ENCODE measurements at places on chromosomes 4 and X. TPM values are rescaled to one million over a fixed set of nuclear protein-coding genes. Genes with fewer than 3 reads are reported as not detected.

SRPX gene
- total RNA-seq: 576 TPM

HSFX1 gene
- total RNA-seq: 0.23 TPM

CT45A1 gene
- not detected for total RNA-seq

CT45A2 gene
- not detected for total RNA-seq

XK gene
- total RNA-seq: 0.15 TPM

GLRA2 gene
- not detected for total RNA-seq

MAGEB17 gene
- total RNA-seq: not detected

F11 gene
- not detected for total RNA-seq

KLB gene
- total RNA-seq: not detected

Measured in smooth muscle cell of the coronary artery (primary cell).